ENCODE measurements at places on chromosomes 2 and 18.

GRCh38 chr2:144040834-144041233 lies 479.1 kb downstream of the ZEB2 start:
- no peaks in the 10 kb centered on the region for H3K27me3 ChIP-seq
- H3K4me3 ChIP-seq: no peak overlapping the region
- no peak overlapping the region for H3K27ac ChIP-seq
- H3K36me3 ChIP-seq: no peaks in the 10 kb centered on the region

DNA sequence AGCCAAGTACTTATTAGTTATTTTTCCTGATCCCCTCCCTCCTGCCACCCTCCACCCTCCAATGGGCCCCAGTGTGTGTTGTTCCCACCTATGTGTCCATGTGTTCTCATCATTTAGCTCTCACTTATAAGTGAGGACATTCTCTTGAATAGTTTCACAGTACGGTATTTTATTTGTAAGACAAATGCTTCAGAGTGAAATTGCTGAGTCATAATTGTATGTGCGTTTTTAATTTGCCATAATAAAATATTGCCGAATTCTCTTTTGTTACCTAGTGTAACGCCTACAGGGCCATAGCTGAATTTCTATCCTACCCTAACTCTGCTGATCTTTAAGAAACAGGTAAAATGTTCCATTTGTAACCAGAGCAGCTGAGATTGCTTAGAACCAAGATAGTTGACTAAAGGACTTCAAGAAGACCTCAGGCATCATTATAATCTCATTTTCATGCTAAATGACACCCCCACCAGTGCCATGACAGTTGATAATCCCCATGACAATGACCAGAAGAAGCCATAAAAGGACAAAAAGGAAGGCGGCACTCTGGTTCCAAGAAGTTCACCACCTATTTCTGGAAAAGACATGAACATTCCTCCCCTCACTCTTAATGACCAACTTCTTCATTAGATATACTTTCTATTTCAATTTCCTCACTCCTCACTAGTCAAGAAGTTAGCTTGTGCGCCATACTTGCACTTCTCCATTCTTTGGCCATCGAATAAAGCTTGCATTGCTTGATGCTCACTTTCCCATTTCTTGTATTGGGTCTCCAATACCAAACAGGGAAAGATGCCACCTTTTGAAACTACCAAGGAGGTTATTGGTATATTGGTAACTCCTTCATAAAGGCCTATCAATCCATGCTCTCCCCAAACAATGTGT lies 18.4 kb downstream of the SCN9A start:
- H3K4me1 ChIP-seq: no peaks in the 10 kb centered on the region
- H3K27me3 ChIP-seq: no peaks in the 10 kb centered on the region
- no peaks in the 10 kb centered on the region for H3K36me3 ChIP-seq
- no peak overlapping the region for H3K27ac ChIP-seq
- DNase-seq: no peak

DNA sequence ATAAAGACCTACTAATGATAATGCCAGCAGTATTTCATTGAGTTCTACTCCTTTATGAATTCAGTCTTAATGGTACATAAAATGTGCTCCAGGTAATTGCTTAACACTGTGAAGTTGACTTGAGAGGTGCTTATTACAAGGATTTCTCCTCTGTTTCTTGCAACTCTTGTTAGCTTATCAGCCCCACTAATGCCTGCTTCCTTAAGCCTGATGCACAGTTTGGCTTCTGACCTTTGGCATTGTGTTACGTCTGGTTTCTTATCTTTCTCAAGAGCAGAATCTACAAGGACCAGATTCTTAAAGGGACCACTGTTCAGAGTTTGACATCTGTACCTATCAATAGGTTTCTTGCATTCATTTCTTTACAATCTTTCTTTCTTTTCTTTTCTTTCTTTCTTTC lies 223.9 kb upstream of the CWC22 start:
- H3K36me3 ChIP-seq: no peaks in the 10 kb centered on the region
- DNase-seq: no peak
- H3K4me3 ChIP-seq: no peak overlapping the region
- no peak overlapping the region for H3K27ac ChIP-seq
- no peaks in the 10 kb centered on the region for H3K27me3 ChIP-seq
- no peaks in the 10 kb centered on the region for H3K4me1 ChIP-seq

DNA sequence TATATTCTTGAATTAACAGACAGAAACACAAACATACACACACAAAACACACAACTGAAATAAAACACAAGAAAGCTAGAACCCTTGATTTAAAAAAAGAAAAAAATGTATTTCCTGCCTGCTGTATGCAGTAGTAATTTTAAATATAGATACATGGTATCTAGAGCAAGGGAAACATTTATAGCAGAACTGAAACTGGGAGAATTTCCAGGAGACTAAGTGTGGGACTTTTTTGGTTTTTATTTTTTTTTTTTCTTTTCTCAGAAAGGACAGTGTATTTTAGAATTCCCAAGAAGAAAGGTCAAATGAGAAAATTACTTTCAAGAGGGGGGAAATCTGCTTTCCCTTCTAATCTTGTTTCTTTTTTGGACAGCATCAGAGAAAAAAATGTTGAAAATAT lies 558.9 kb upstream of the PKDCC start:
- DNase-seq: no peak
- peaks cover 11% of the 10 kb centered on the region for H3K4me1 ChIP-seq
- H3K4me3 ChIP-seq: no peak overlapping the region
- peak overlapping the region; percentile 57 for H3K27ac ChIP-seq
- H3K27me3 ChIP-seq: no peaks in the 10 kb centered on the region

- H3K27me3 ChIP-seq: no peaks in the 10 kb centered on the region
- H3K27ac ChIP-seq: peak overlapping the region; percentile 82
- peaks cover 88% of the 10 kb centered on the region for H3K4me1 ChIP-seq
Observed at GRCh38 chr18:58314284-58314683, 270.3 kb downstream of the NEDD4L start.

DNA sequence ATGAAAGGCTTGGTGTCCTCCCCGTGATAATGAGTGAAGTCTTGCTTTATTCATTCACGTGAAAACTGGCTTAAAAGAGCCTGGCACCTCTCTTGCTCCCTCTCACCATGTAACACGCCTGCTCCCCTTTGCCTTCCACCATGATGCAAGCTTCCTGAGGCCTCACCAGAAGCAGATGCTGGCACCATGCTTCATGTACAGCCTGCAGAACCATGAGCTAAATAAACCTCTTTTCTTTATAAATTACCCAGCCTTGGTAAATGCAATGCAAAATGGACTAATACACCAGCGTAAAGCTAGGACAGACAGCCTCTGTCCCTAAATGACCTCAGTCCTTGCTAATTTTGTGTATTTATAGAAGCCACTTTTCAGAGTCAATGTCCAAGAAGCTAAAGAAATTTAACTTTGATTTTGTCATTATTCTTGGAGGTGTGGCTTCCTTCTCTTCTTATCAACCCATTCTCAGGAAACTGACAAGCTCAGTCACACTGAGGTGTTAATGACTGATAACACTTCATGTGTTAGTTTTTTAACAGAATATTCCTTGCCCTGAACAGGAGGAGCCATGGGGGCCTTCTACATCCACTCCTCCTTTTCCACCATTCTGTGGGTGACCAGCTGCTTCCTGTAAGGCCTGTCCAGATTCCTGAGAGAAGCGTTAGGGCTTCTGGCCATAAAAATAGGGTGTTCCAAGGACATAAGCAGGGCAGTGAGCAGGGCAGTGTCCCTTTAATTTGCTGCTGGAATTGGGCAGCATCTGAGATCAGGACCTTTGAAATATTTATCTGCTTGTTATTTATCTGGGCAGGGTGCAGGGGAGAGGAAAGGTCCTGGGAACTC lies 38.0 kb upstream of the EPAS1 start:
- peaks cover 51% of the 10 kb centered on the region for H3K4me1 ChIP-seq
- no peak overlapping the region for H3K4me3 ChIP-seq
- H3K27ac ChIP-seq: peak overlapping the region; percentile 75
- H3K27me3 ChIP-seq: no peaks in the 10 kb centered on the region
- no peaks in the 10 kb centered on the region for H3K36me3 ChIP-seq
- no peak for DNase-seq

- H3K4me1 ChIP-seq: no peaks in the 10 kb centered on the region
- no peak overlapping the region for H3K4me3 ChIP-seq
- peaks cover 54% of the 10 kb centered on the region for H3K27me3 ChIP-seq
Observed at GRCh38 chr18:11162462-11162861, 13.1 kb upstream of the PIEZO2 start.

GRCh38 chr2:19120941-19121750 lies 237.3 kb downstream of the OSR1 start:
- H3K36me3 ChIP-seq: no peaks in the 10 kb centered on the region
- H3K4me3 ChIP-seq: no peak overlapping the region
- peak; percentile 26 for DNase-seq
- peak overlapping the region; percentile 46 for H3K27ac ChIP-seq

DNA sequence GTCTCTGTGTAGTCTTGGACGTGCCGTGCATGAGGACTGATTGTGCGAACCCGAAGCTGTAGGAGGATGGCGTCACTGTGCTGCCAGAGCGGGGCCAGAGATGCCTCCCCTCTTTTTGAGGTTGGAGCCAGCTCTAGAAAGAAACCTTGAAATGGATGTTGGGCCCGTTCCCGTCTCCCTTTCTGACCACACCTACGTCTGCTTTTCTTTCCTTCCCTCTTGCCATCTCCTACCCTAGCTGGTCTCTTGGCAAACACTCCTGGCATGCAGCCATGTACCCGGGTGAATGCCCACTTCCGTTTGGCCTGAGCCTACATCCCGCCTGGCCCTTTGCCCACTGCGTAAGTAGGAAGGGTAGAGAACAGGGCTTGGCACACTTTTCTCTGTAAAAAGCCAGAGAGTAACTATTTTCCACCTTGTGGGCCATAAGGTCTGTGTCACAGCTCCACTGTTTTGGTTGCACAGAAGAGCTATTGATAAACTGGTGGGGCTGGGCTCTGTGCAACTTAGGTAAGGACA lies 37.4 kb downstream of the SH3BP4 start:
- DNase-seq: peak; percentile 80
- H3K27ac ChIP-seq: peak overlapping the region; percentile 4
- no peaks in the 10 kb centered on the region for H3K36me3 ChIP-seq
- H3K4me1 ChIP-seq: peaks cover 42% of the 10 kb centered on the region
- H3K4me3 ChIP-seq: no peak overlapping the region

GRCh38 chr18:70380915-70381896 lies 92.4 kb downstream of the SOCS6 start:
- no peak overlapping the region for H3K27ac ChIP-seq
- DNase-seq: no peak
- H3K27me3 ChIP-seq: no peaks in the 10 kb centered on the region
- no peaks in the 10 kb centered on the region for H3K36me3 ChIP-seq
- no peak overlapping the region for H3K4me3 ChIP-seq

DNA sequence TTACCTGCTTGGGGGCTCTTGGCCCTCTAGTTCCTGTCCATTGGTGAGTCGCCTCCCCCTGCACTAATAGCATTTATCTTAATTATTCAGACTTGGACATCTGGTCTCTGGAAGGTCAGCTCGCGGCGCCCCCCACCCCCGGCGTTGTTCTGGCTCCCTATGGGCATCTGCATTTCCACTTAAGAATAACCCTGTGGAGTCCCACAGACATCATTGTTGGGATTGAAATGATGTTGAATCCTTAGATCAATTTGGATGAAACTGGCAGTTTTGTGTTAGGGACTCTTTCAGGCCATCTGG lies 313.8 kb upstream of the HS6ST1 start:
- peaks cover under 1% of the 10 kb centered on the region for H3K27me3 ChIP-seq
- no peak overlapping the region for H3K27ac ChIP-seq
- DNase-seq: no peak
- H3K4me3 ChIP-seq: no peak overlapping the region

DNA sequence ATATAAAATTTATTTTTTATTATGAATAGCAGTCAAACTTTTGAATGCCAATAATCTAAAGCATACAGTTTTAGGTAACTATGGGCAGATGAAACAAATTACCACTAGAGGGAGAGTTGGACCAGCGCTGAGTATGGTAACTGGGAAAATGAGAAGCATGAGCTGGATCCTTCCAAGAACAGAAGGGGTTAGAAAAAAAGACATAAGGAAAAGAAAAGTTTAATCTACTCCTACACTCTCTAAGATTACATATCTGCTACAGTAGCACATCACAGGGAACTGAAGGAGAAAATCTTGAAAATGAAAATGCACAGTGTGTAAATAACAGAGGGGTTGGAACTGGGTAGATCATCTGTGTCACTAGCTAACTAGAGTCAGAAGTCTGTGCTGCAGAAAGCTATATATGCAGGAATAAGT lies 15.5 kb downstream of the REG3G start:
- H3K4me3 ChIP-seq: no peak overlapping the region
- no peaks in the 10 kb centered on the region for H3K4me1 ChIP-seq
- H3K36me3 ChIP-seq: no peaks in the 10 kb centered on the region
- no peak overlapping the region for H3K27ac ChIP-seq

DNA sequence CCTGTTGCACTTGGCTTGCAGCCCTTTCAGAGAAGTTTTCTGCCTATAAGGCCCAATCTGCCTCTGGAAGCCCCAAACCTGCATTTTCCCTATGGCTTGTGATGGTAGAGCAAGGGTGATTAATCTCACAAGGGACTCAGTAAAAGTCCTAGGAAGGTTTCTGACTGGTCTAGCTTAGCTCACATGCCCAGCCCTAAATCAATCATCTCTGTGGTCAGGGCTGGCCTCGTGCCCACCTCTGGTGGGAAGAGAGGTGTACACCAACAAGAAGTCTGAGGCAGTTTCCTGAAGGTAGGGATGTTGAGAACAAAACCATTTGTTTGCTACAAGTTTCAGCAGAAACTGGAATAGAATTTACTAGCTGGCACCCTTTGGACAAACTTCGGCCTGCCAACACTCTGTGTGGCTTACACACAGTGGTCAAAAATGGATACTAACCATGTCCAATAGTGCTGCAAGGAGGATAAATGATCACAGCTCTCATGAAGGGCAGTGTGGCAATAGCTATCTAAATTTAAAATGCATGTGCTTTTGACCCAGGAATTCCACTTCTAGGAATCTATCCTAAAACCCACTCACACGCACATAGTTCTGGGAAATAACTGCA lies 96.4 kb downstream of the EN1 start:
- H3K27me3 ChIP-seq: peaks cover 37% of the 10 kb centered on the region
- H3K4me3 ChIP-seq: no peak overlapping the region
- no peak overlapping the region for H3K27ac ChIP-seq
- H3K36me3 ChIP-seq: no peaks in the 10 kb centered on the region
- no peak for DNase-seq
- H3K4me1 ChIP-seq: no peaks in the 10 kb centered on the region

GRCh38 chr2:17035010-17035409 lies 369.4 kb upstream of the CYRIA start:
- H3K27ac ChIP-seq: no peak overlapping the region
- no peaks in the 10 kb centered on the region for H3K36me3 ChIP-seq
- DNase-seq: no peak
- no peak overlapping the region for H3K4me3 ChIP-seq

DNA sequence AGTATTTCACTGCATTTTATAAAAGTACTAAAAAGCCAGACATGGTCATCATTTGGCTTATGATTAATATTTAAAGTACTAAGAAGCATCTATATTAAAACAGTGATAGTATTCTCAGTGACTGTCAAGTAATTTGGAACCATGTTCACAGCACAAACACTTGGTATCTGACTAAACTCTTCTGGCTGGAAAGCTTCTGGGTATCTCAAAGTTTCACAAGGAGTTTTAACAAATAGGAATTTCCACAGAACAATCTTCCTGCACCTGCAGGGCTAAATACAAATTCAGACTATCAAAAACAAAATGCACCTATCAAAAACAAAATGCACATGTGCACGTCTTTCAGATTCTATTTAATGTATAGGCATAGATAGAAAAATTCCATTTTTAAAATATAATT lies 158.8 kb downstream of the L3MBTL4 start:
- H3K27me3 ChIP-seq: no peaks in the 10 kb centered on the region
- DNase-seq: no peak
- H3K36me3 ChIP-seq: no peaks in the 10 kb centered on the region
- H3K4me1 ChIP-seq: peaks cover 23% of the 10 kb centered on the region
- H3K4me3 ChIP-seq: no peak overlapping the region

Measured in left ventricle myocardium inferior (tissue), 1 donor.